ENCODE measurements at places on chromosomes 4 and X.

DNA sequence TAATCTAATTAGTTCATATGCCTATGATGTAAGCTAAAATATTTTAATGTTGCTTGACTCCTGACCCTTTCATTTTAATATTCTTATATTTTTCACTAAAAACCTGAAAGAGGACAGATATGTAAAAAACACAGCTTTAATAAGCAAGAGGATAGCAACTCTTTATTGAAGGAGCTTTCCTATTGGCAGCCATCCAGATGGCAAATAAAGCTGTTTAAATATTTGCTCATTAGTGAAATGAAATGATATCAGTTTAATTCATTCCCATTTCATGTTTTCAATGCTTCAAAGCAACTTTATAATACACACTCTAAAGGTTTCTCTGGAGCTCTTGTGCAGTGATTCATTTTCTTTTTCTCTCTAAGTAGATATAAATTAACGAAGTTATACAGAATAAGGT lies 473.4 kb downstream of the PCDH7 start:
- DNase-seq: no peak

GRCh38 chr4:186236126-186236525 lies 8.8 kb downstream of the KLKB1 start:
- no peak for DNase-seq

DNA sequence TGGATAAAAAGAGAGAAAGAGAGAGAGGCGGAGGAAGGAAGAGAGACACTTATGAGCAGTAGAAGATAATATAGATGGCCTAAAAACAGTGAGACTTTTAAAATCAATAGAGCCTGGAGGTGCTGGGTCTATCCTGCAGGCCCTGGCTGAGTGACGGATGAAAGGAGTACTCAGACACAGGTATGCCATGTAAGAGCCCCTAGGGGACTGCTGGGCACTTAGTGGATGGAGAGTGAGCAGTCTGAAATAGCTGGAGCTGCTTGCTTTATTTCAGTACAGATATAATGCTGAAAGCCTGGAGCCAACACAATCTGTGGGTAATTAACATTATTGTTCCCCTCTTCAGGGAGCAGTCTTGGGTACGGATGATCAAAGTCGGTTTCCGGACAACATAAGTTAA lies 578.6 kb downstream of the SPOCK3 start:
- DNase-seq: no peak

DNA sequence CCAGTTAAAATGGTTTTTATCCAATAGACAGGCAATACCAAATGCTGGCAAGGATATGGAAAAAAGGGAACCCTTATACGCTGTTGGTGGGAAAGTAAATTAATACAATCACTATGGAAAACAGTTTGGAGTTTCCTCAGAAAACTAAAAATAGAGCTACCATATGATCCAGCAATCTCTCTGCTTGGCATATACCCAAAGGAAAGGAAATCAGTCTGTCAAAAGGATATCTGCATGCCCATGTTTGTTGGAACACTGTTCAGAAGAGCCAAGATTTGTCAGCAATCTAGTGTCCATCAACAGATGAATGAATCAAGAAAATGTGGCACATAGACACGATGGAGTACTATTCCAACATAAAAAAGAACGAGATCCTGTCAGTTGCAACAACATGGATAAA lies 91.0 kb upstream of the SH3RF1 start:
- no peak for DNase-seq

DNA sequence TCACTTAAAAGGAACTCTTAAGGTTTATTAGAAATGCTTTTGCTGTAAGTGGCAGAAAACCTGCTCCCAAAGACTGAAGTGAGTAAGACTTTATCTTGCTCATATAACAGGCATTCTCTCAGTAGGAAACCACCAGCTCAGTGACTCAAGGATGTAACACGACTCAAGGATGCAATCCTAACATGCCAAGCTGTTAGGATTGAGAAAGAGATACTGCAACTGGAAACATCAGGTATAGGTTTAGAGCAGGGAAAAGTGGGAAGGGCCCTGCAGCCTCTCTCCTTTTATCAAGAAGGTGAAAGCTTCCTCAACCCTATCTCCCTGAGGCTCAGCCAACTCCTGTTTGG lies 11.9 kb upstream of the SLC9A7 start:
- DNase-seq: no peak

DNA sequence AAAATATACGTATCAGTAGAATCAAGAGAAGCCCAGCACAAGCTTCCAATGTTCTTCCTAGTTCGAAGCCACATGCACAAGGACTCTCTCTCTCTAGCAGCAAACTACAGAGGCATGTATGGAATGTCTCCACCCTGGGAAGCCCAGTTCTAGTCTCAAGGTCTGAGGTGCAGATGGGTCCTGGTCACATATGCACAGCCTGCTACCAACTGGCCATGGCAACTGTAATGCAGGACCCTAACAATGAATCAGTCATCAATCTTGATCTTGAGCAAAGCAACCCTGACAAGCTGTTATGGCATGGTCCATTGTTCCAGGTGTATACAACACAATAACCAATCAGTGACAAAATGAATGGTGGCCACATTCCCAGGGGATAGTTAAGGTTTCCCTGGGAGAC lies 55.8 kb downstream of the MBNL3 start:
- DNase-seq: peak; percentile 15

DNA sequence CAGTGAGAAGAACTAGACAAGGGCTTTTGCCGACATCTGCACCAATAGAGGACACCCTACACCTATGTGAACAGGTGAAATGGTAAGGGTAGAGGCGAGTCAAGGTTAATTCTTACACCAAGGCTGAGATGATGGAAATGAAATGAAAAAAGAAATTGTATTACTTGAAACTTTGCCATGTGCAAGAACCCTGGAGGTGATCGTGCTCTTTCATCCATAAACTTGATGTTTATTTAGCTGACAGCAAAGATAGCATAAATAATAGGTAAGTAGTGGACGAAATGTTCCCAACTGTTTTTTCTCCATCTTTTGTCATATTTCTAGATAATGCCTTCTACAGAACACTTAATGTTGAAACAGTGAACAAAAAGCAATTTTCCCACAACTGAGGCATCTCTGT lies 162.5 kb downstream of the BANK1 start:
- no peak for DNase-seq

- no peak for DNase-seq
These were observed 178.3 kb downstream of the FAM13A start for GRCh38 chr4:88878642-88879041.

DNA sequence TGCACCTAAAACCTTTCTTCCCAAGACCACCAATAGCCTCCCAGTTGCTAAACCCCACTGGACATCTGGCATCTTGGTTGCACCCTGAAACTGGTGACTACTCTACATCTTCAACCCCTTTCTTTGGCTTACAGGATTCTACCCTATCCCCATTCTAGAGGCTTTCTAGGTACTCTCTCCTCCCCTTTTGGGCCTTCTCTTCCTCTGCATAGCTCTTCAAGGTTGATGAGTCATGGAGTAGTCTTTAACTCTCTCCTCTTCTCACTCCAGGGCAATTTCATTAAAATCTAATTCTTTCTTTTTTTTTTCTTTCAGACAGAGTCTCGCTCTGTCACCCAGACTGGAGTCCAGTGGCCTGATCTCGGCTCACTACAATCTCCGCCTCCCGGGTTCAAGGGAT lies 16.8 kb downstream of the APOO start:
- no peak for DNase-seq

GRCh38 chrX:118528071-118528737 lies 32.6 kb downstream of the DOCK11 start:
- no peak for DNase-seq

GRCh38 chr4:173345648-173346047 lies 11.5 kb upstream of the HMGB2 start:
- DNase-seq: no peak

DNA sequence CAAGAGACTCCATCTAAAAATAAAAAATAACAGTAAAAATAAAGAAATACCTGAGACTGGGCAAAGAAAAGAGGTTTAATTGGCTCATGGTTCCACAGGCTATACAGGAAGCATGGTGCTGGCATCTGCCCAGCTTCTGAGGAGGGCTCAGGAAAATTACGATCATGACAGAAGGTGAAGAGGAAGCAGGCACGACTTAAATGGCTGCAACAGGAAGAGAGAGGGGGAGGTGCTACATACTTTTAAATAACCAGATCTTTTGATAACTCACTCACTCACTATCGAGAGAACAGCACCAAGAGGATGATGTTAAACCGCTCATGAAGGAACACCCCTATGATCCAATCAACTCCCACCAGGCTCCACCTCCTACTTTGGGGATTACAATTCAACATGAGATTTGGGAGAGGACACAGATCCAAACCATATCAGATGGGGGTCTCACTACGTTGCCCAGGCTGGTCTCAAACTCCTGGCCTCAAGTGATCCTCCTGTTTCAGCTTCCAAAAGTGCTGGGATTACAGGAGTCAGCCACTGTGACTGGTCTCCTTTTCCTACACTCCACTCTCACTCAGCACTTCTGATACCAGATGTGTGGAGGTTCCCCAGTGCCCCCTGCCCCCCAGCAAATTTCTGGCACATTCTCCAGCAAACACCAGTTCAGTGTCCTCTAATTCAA lies 11.9 kb upstream of the ZNF157 start:
- no peak for DNase-seq

DNA sequence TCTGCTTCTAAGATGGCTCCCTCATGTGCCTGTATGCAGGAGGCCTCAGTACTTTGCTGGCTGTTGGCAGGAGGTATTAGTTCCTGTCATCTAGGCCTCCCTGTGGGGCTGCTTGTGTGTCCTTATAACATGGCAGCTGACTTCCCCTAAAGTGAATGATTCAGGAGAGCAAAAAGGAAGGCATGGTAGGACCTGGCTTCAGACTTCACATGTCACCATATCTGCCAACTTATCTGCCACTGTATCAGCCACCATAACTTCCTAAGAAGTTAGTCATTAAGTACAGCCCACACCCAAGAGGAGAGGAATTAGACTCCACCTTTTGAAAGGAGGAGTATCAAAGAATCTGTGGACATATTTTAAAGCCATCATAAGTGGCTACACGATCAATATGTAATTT lies 122.5 kb downstream of the UCHL1 start:
- DNase-seq: no peak

DNA sequence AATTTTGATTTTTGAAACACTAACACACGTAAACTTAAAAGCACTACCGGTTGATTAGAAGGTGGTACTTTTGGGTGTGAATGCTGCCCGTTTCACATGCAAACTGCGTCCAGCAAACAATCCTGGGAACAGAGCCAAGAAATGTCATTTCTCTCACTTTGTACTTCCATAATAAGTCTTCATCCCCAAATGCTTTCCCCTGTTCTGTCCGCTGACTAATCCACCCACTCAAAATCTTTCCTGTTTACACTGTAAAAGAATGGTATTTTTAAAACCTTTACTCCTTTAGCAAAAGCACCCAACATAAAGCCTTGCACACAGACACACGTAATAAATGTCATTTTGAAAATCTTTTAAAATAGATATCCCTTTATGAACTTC lies 39.1 kb upstream of the PDLIM5 start:
- DNase-seq: no peak

GRCh38 chr4:186946682-186947294 lies 223.1 kb upstream of the FAT1 start:
- no peak for DNase-seq

DNA sequence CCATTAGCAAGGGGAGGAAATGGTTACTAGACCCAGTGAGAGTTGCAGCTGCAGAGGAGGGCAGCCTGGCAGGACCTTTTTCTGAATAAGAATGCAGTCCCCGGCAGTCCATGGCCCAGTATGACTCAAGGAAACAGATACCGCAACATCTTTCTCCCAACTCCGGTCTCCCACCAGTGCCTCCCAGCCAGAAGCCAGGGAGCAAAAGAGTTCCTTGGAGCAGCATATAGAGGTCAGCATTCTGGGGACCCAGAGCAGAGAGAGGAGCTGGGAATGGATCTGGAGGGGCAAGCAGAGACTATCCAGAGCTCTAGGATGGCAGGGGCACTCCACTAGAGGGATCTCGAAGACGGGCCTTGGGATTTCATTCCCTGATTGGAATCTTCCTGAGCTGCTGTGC lies 339.2 kb upstream of the AADAT start:
- no peak for DNase-seq

- no peak for DNase-seq
These were observed 203.8 kb downstream of the AASDH start for GRCh38 chr4:56183344-56183959.

GRCh38 chrX:24566240-24566639 lies 80.9 kb downstream of the PCYT1B start:
- DNase-seq: no peak

GRCh38 chr4:18914182-18914581 lies 892.6 kb upstream of the LCORL start:
- DNase-seq: no peak

DNA sequence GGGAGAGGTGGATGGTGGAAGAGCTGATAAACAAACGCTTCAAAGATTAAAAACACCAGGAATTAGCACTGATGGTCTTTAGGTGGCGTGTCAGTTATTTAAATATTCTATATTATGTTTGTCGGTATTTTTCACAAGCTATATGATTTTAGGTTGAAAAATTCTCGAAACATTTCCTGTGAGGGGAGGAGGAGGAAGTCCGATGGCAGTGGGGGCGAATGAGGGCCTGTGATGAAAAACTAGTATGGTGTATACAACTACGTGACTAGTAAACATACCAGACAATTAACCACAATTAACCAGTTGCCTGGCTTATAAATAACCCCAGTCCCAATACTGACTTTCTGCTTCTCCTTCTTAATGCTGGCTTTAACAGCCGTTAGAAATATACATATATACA lies 595 bp upstream of the NAP1L2 start:
- no peak for DNase-seq

- no peak for DNase-seq
These were observed 86.2 kb upstream of the HPRT1 start for GRCh38 chrX:134373736-134374135.

Data from NCI-H2107 (cell line).